ENCODE measurements at places on chromosomes 4 and X.

- DNase-seq = no peak
These were observed 278.3 kb downstream of the TECRL start for GRCh38 chr4:64130907-64131306.

- DNase-seq = peak; percentile 20
These were observed 7.9 kb downstream of the KDR start for GRCh38 chr4:55117511-55117910.

DNA sequence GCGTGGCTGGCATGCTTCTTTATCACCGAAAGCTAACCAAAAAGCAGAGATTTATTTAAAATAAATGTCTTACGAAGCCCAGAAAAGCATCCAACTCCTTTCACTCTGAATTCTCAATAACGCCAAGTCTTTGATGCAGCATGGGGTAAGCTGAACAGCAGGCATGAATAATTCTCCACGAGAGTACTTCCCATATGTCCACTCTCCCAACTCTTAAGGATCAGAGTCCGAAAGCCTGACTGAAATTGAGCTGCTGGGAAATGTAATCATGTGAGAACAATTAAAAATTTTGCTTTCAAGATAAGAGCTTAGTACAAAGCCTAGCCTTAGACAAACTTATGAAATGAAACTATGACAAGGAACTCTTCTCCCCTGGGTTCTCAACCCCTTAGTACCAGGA lies 7.5 kb upstream of the SLC39A8 start:
- no peak for DNase-seq

- peak; percentile 72 for DNase-seq
These were observed 31.6 kb downstream of the ADH7 start for GRCh38 chr4:99403380-99404184.

DNA sequence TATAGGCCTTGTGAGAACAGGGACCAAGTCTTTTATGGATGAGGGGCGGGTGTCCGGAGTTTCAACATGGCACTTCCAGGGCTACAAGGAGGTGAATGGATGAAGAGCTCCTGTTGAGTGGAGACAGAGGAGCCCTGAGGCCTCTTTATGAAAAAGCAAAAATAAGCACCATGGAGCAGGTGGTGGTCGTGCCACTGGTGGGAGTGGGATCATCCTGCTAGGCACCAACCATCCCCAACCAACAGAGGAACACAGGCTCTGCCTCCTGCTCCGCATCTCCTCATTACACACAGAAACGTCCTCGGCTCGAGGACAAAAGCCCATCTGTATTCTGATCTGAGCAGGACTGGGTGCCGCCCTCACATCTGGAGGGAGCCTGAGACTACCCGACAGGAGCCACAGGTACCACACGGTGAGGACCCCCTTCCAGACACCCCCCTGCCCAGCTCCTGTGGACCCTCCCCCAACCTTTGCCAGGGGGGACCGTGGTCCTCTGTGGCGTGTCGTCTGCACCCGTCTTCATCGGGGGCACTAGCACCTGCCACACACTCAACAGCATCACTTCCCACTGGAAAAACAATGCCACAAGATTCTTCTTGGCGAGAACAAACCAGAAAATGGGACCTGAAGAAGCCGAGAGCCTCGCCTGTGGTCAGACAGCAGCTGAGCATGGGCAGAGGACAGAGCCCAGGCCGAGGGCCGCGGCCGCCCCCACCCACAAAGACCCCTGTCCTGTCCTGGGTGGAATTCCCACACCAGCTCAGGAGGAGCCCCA lies 3.9 kb upstream of the PDE6B start:
- DNase-seq = no peak

- no peak for DNase-seq
These were observed 49.6 kb downstream of the LHFPL1 start for GRCh38 chrX:112630187-112630586.

GRCh38 chr4:5691491-5692132 lies 16.7 kb downstream of the EVC2 start:
- no peak for DNase-seq

- no peak for DNase-seq
These were observed 481.9 kb downstream of the ACTRT1 start for GRCh38 chrX:127570276-127570675.

DNA sequence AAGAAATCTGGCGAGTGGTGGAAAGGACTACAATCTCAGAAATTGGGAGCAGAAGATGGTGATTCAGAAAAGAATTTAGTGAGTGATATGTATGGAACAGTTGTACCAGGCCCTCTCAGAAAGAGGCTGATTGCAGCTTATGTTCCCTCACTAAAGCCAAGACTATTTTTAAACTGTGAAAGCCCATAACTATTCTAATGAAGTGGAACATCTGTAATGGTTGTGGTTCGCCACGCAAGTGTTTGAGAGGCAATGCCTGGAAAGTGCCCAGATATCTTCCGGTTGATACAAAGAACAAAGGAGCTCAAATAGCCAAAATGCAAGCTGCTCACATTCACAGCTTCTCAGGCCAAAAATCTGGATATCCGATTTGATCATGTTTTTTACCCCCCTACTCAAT lies 1250.7 kb downstream of the RAPGEF2 start:
- DNase-seq = no peak

Data from fibroblast of villous mesenchyme (primary cell).